ENCODE measurements at places on chromosomes 3 and 15.

DNA sequence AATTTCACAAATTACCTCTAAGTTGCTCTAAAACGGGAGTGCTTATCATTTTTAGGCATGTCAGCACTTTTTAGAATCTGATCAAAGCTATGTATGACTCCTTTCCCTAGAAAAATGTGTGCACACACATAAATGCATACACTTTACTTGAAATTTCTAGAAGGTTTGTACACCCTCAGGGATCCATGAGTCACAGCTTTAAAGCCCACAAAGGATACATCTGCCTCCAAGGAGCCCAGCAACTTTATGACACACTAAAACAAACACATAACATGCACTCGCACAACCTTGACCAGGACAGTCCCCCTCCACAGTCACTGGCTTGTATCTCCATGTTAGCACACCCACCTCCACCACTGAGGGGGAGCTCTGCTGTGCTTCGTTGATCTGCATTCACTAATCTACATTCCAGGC lies 722.0 kb upstream of the CFAP20DC start:
- DNase-seq: peak; percentile 91

- no peak for DNase-seq
Observed at GRCh38 chr15:89749951-89750559, 994 bp downstream of the MESP1 start.

- peak; percentile 93 for DNase-seq
Observed at GRCh38 chr3:151976211-151977050, 103.0 kb downstream of the SUCNR1 start.

DNA sequence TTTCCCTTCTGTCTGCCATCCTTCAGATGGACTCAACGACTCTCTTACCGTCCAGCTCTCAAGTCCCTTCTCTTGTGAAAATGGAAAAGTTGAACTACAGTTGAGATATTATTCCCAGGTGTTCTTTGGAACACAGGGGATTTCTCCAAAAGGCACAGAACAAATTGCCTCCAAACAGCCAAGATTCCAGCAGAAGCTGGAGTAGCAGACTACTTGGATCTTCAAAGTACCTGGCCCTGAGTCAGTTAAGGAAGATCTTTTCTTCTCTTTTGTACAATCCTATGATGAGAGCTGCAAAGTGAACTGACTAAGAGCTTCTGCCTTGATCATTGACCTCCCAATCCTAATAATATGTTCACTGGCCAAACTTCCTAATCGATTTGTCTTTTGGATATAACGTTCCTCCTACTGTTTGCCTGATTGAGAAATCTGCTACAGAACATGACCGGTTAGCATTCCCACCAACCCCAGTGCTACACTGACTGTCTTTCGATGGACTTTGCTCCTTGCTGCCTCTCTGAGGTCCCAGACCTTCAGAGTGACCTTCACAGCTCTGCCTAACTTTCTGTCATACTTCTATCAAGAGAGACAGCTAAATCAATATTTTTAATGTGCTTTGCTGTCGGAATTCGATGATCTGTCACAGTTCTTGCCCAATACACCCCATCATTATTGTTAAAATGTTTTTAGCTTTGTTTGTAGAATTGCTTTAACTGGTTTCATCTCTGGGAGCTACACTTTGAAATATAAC lies 21.9 kb downstream of the PAQR9 start:
- no peak for DNase-seq

- DNase-seq: no peak
Observed at GRCh38 chr15:53837263-53837662, 77.8 kb upstream of the WDR72 start.

DNA sequence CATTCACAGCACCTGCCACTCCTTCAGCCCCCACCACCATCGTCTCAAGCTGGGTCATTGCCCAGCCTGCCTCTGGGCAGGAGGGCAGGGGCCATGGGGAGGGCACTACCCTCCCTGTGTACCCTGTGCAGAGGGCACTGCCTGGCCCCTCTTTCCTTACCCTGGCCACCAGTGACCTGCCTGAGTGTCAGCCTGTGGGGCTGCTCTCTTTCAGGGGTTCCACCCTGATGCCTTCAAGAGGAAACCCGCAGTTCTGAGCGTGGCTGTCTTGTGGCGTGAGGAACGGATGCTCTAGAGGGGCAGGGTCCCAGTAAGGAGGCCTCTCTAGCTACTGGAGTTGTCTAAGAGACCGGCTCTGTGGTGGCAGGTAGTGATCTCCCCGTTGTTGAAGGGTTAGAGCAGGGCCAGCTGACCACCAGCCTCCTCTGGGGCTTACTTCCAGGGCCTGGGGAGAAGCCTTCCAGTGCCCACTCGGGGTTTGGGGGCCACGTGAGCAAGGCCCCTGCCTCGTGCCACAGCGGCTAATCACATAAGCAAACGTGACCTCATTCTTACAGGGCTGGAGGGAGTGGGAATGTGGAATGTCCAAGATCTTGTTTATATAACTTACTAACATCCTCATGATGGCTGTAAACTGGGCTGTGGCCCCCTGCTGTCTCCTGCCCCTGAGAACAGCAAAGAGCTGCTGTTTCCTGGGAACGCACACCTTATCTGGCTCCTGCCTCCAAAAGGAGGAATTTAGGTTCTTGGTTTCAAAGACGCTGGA lies 31.4 kb upstream of the SEC13 start:
- DNase-seq: peak; percentile 30

GRCh38 chr15:95814908-95815307 lies 515.6 kb upstream of the NR2F2 start:
- no peak for DNase-seq

GRCh38 chr3:5198986-5199731 lies 11.7 kb downstream of the EDEM1 start:
- no peak for DNase-seq
